NCI-H2029 (cell line): ENCODE measurements at places on chromosomes 1 and 21.
A peak's percentile ranks its signal among the peaks of the same experiment; 100 is the strongest.

- no peak for DNase-seq
Observed at GRCh38 chr1:220551718-220552117, 23.8 kb downstream of the MARK1 start.

GRCh38 chr1:181486098-181486420, 2.7 kb downstream of the CACNA1E start:
- no peak for DNase-seq

DNA sequence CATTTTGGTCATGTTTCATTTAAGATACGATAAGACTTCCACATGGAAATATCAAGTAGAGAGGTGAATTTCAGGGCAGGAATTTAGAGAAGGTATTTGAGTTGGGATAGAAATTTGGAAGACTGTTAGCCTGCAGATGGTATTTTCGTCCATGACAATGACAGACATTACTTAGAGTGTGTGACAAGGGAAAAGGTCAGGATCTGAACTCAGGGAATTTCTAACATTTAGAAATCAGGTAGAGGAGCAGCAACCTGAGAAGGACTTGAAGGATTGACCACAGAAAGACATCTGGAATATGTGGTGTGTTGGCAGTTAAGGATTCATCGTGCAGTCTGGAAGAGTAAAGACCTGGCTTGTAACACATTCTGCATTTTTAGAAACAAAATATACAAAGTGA, 57.9 kb downstream of the RABGAP1L start:
- no peak for DNase-seq

DNA sequence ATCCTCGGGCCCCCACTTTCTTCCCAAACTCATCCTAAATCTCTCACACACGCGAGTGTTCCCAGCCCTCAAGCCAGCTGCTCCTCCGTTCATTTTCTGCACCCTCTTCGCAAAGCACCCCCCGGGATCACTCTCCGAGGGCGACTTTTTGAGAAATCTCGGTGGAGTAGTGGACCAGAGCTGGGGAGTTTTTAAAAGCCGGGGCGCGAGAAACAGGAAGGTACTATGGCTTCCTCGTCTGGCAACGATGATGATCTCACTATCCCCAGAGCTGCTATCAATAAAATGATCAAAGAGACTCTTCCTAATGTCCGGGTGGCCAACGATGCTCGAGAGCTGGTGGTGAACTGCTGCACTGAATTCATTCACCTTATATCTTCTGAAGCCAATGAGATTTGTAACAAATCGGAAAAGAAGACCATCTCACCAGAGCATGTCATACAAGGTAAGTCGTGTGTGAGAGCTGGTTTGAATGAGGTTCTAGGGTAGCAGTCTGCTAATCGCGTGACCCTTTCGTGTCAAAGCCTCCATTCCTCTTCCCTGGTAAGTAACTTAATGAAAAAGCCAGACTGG, 800 bp downstream of the DR1 start:
- DNase-seq: peak; percentile 40

DNA sequence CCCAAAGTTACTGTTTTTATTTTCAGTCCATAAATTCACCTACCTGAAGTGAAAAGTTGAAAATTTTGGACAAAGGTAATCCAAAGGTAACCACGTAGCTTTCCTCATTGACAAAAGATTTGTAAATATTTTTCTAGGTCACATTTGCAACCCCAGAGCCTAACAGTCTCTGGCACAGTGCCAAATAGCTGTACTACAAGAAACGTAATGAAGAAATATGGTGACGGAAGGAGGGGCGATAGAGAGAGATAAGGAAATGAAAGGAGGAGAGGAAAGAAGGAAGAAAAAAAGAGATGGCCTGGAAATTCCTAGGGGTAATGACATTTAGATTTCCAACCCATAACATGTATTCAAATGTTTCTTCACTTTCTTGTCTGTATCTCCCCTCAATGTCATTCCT, 159.4 kb downstream of the BARHL2 start:
- DNase-seq: no peak

- no peak for DNase-seq
Observed at GRCh38 chr1:185741551-185741950, 7.4 kb downstream of the HMCN1 start.

DNA sequence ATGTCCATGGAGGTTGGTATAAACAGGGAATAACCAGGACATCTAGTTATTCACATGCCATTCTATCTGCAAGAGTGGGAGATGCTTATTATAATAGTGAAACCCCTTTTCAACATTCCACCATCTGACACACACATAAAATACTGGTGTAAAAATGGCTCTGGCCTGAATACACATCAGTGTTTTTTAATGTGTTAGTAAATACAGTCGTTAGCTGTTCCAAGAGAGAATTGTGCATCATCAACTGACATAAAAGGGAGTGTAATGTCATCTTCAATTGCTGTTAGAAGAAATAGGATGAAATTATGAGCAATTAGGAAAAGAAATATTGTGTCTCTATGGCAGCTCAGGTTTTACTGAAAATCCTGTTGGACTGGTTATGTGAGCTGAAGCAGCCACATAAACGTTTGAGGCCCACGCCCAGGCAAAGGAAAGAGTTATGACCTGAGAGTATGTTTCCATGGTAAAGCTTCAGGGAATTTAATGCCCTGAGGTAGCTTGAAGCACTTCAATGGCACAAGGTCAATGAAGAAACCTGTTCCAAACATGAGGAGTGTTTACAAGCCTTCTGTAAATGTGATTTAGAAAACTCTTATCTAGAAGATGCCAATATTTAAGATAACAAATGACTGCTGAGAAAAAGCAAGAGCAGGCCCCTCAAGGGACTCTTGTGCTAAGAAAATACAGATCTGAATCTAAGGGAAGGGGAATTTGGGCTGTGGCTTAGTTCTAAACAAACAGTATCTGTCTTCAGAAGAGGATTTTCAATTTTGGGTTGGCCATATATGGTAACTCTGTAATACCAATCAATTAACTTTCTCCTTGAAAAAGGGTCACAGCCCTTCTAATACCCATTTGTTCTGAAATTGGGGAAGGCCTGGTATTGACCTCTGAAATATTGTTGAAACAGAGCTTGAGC, 384.3 kb downstream of the SEC16B start:
- DNase-seq: peak; percentile 49

GRCh38 chr1:21307663-21308305, 17.5 kb upstream of the ECE1 start:
- DNase-seq: no peak

DNA sequence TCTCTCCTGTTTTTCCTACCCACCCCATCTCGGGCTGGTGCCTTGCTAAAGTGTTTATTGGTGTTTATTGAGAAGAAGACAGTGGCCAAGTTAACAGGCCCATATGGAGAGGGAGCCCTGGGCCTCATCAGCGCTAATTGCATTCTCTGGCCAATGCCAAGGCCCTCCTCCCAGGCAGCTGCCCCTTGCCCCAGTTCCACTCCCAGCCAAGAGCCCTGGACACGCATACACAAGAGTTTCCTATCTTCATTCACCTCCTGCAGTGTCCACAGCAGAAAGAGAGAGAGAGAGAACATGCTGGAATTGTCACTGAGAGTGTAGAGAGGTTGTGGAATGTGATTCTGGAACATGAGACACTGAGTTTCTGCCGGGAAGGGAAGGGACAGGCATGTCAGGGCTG, 25.4 kb upstream of the VWA5B1 start:
- no peak for DNase-seq

DNA sequence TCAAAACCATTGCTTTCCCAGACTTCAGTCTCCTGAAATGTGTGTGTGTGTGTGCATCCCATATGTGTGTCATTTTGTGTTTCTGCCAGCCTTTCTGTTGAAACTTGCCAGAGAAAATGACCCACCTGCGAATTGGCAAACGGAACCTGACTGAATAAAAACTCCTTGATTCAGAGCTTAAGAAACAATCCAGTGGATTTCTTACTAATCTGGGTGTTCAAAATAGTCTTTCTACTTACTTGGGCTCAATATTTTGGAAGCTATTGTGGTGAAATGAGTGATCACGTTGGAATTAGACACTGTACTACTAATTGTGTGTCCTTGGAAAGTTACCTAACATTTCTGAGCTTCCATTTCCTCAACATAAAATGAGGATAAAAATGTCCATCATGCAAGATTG, 138.9 kb upstream of the ERG start:
- no peak for DNase-seq

DNA sequence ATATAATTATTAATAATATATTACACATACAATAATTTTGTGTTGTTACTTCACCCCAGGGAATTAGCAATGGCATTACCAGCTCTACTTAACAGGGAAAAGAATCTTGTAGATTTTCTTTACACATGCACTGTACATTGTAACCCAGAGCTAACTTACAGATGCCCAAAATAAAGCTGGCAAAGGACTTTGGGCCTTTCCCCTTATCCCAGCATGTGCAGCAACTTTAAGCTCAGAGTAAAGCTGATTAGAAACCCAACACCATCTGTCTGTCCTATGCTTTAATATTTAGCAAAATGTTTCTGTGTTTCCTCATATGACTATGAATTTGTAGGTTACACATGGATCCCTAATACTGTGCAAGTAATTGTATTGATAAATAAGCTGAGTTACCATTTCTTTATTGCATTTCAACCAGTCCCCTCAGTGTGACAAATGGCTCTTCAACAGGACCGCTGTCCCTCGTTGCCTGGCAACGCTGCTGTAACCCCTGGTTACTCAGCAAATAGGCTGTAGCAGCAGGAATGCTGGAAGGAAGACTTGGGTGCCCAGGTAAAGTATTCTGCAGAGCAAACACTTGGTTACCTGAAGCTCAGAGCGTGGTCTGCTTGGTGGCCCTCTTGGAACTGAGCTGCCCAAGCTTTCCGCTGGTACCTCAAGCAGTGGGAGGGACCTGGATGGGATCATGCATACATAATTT, at the start of gene USH2A:
Gene USH2A (minus strand): TSS at position 628 of the 700 bp plus-strand sequence. CDS start 1,112 bp downstream, outside the sequence.
- DNase-seq: peak; percentile 86

GRCh38 chr1:205834751-205835150, 15.2 kb downstream of the PM20D1 start:
- no peak for DNase-seq

DNA sequence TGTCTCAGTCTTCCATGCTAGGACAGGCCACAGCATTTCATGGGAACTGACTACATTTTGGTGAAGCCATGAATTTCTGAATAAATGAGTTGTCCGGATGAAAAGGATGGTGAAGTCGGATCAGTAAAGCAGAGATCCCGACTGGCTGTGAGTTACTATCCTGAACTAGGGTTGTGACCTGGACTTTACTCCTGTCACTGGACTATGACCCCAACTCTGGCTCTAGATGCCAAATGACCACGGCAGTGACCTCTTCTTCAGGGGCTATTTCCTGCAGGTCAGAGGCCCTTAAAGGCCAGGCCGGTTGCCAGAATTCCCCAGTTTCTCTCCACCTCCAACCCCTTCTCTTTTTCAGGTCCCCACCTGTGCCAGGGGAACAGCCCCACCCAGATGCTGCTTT, 1.7 kb upstream of the NECTIN4 start:
- DNase-seq: no peak

- DNase-seq: no peak
Observed at GRCh38 chr21:41843584-41843983, 35.6 kb downstream of the PRDM15 start.

DNA sequence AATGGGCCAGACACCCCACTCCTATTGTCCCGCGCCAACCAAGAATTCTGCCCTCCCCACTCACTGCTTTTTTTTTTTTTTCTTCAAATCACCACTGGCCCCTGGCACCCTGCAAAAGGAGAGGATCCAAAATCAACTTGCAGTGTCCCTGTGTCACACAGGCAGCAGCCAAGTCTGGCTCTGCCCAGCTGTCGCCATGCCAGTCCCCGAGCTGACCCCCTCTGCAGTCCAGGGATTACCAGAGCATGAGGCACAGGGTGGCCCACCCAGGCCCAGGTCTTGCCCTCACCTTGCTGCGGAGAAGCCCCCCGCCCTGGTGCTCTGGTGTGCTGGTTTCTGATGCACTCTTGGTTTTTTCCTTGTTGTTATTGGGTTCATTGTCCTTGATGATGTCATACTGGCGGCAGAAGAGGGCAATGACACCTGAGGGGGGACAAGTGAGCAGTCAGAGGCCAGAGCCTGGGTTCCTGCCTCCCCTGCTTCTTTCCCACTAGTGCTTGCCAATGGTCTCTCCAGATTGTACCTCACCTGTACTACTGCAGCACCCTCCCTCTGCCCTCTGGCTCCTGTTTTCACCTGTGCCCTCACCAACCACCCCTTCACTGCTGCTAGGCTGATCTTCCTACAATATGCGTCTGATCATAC, 6.2 kb downstream of the FNDC5 start:
- DNase-seq: no peak

DNA sequence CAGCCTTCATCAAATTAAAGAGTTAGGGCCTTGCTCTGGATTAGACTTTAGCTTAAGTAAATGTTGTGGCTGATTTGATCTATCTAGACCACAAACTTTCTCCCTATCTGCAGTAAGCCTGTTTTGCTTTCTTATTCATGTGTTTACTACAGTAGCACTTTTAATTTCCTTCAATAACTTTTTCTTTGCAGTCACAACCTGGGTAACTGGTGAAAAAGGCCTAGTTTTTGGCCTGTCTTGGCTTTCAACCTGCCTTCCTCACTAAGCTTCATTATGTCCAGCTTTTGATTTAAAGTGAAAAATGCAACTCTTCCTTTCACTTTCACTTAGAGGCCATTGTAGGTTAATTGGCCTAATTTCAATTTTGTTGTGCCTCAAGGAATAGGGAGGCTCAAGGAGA, 12.5 kb upstream of the LPGAT1 start:
- DNase-seq: no peak

GRCh38 chr1:232988572-232989040, 38.2 kb downstream of the NTPCR start:
- no peak for DNase-seq

GRCh38 chr1:54409156-54410142, 3.3 kb upstream of the SSBP3 start:
- DNase-seq: no peak

- DNase-seq: no peak
Observed at GRCh38 chr1:236167154-236167553, 24.8 kb downstream of the GPR137B start.

- peak; percentile 22 for DNase-seq
Observed at GRCh38 chr1:55284856-55285255, 69.7 kb upstream of the USP24 start.

- DNase-seq: no peak
Observed at GRCh38 chr1:94602802-94603625, 61.5 kb upstream of the F3 start.

DNA sequence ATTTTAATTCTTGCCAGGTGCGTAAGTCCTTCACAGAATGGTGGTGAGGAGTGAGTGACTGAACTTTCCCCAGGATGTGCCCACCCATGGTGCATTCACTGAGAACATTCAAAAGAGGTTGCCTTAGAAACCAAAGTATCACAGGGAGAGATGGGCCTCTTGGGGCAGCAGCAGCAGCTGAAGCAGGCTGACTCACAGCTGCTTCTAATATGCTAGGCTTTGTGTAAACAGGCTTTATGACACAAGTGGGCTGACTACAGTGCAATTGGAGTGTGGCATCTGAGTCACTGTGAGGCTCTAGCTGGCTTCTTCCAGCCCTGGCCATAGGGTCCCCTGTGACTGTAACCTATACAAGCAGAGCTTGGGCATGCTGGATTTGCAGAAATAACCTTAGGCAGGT, 12.6 kb downstream of the PIGP start:
- DNase-seq: peak; percentile 93

DNA sequence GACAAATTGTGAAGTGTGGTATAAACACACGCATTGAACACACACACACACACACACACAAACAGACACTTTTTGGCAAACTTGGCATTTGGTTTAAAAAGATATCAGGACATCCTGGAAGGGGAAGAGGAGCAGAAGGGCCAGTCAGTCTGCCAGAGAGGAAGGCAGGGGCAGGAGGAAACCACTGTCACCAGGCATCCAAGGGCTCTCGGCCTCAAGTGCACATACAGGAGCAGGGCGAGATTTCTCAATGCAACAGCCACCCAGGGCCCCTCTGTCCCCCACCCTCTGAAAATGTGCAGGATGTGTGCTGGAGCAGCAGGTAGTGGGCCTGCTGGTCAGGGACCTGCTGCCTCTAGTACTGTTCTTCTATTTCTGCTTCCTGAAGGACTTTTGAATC, 71.2 kb downstream of the ABCA4 start:
- DNase-seq: no peak
